Mucosa of descending colon (tissue), 3 donors: ENCODE measurements at places on chromosomes 13 and 19. TPM values are rescaled to one million over a fixed set of nuclear protein-coding genes. Genes with fewer than 3 reads are reported as not detected.

- DNase-seq: peak; percentile 90
These were observed 6.3 kb upstream of the FDX2 start for GRCh38 chr19:10321874-10322835.

DNA sequence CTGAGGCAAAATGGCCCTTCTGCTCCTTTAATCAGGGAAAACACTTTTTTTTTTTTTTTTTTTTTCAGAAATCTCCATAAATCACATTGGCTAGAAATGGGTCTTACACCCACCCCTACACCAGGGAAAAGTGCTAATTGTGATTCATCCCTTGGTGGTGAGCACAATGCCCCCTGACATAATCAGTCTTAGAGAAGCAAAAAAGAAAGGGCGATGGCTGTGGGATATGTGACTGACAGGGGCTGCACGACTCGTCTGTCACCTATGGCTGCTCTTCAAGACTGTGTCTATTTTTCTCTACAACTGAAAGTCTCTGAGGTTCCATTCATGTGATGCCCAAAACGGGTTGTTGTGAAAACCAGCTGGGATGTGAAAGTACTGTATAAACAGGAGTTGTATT lies 3.6 kb upstream of the GPC6 start:
- DNase-seq: no peak

GRCh38 chr19:18954094-18954493 lies 13.1 kb upstream of the HOMER3 start:
- no peak for DNase-seq

GRCh38 chr19:32464279-32464678 lies 58.7 kb downstream of the DPY19L3 start:
- DNase-seq: no peak

- DNase-seq: peak; percentile 3
These were observed 460.3 kb downstream of the KCTD12 start for GRCh38 chr13:76425935-76426334.

GRCh38 chr13:93151277-93151676 lies 75.3 kb upstream of the GPC6 start:
- DNase-seq: no peak

- no peak for DNase-seq
These were observed 68.8 kb downstream of the ZNF536 start for GRCh38 chr19:30441011-30441410.

- DNase-seq: no peak
These were observed 236.7 kb upstream of the CSNK1A1L start for GRCh38 chr13:37342205-37342604.

APC2 gene
- total RNA-seq: 5.9 TPM

PET100 gene
- 91.1 TPM for total RNA-seq

CCDC70 gene
- total RNA-seq: not detected

KLK5 gene
- total RNA-seq: not detected

ZNF563 gene
- total RNA-seq: 4.1 TPM

TSSK6 gene
- 1.8 TPM for total RNA-seq
